NCI-H345 (cell line): ENCODE measurements at places on chromosomes 2 and 18.

DNA sequence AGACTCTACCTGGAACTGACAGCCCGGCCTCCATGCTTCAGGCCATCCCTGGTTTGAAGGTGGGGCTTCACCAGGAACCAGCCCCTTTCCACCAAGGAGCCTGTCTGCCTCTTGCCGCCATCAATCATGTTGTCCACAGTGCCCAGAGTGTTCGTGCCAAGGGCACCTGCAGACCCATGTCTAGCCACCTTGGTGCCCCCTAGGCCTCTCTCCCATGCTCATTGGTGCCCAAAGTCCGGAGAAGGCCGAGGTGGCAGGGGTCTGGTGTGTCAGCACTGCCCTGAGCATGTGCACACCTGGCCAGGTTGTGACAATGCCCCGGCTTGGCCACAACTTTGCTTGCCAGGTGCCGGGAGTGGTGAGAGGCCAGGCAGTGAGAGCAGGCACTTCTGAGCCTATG is 114.8 kb downstream of the COPS8 start:
- DNase-seq: no peak

- peak; percentile 22 for DNase-seq
Observed at GRCh38 chr2:146661473-146662096, 1183.2 kb upstream of the ACVR2A start.

DNA sequence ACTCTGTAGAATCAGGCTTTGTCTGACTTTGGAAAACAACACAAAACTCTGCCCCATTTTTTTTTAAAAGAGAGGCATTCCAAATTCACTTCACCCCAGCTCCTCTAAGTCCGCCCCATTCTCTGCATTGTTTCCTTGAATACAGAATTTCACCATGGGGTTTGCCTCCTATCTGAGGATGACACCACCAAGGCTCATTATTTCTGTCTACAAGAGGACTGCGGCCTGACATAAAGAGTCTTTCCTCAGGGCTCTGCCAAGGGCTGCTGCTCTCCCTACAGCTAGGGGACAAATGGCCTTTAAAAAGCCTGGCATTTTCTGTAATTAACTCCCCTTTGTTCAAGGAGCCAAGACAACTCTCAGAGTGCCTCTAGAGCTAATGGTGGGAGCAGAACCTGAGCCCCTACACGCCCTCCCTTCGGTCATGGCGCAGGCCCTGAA is 4.6 kb downstream of the CHST10 start:
- no peak for DNase-seq

DNA sequence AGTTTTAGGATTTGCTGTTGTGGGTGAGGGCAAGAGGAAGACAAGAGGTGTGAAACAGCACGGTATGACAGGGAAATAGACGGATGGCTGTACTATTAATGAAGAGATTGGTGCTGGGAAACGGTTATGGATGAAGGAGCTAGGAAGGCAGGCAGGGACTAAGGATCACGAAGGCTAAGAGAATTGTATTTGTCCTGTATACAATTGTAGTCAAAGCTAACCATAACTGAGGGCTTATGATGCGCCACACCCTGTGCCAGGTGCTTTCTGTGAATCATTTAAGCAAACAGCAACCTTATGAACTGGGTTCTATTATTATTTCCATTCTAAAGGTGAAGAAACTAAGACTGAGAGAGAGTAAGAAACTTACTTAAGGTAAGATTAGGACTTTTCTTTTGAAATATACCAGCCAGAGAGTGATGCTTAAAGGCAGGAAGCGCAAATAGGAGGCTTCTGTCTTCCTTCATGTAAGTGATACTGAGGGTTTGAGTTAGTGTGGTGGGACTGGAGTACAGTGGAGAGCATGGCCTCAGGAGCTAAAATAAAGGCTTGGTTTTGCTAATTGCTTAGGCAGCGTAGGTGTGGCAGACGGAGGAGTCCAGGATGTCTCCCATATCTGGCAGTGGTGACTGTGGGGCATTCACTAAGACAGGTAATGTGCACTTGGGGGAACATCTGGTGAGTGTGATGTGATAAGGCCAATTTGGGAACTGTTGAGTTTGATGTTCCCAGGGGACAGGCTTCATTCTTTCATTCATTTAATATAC is 85.8 kb downstream of the PLEKHM3 start:
- peak; percentile 13 for DNase-seq

DNA sequence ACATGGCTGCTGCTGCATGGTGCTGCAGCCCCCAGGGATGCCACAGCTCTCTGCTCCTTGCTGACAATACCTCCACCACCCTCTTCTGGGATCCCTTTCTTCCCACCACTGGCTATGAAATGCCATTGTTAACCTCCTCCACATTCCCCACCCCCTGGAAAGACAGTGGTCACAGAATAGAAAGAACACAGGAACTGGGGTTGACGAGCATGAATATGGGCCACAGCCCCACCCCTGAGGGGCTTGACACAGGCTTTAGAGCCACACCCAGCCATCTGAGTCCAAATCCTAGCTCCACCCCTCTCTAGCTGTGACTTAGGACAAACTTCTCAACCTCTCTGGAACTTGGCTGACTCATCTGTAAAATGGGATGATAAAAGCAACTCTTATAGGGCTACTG is 47.3 kb downstream of the TMEM163 start:
- no peak for DNase-seq

GRCh38 chr2:10883801-10884478 is 27.8 kb upstream of the KCNF1 start:
- peak; percentile 23 for DNase-seq

GRCh38 chr2:94881070-94881469 is 9.8 kb downstream of the TEKT4 start:
- no peak for DNase-seq

DNA sequence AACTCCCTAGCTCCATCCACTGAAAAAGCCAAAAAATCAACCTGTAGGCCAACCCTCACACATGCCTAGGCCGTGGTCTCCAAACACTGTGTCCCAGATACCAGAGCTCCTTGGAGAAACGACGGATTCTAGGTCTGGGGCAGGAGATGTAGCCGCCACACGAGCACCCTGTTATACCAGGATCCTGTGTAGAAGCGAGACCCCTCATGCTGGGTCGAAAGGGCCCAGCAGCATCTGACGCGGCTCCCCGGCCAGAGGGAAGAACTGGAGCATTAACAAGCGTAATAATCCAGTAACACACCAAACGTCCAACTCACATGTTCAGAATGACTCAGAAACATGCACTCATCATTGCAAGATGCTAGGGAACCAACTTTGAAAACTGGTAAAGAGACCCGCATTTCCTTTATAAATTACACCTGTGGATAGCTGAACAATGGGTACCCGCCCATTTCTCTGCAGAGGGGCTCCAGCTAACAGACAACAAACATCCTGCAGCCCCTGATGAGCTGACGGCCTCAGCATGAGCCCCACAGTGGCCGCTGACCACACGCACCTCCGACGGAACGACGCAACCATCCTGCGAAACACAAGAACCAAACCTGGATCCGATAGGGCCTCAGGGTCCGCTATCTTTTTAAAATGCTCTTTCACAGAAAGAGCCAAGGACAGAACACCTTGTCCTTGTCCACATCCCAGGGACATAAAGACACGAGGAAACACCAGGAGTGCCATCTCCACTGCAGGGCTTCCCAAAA is 14.2 kb downstream of the SLC66A2 start:
- no peak for DNase-seq

DNA sequence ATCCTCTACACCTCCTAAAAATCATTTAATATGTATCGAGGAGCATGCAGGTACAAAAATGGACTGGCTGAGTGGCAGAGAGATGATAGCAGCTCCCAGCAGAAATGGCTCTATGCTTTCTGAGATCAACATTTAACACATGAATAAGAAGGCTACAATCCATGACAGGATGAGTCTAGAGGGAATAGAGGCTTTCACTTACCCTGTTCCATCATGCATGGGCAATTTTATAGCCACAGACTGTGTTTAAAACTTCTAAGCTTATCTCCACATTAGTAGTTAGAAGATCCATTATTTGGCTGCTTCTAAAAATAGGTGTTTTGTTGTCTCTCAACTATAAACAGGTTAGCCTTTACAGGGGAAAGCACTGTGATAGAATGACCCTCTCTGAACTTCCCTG is 149.1 kb upstream of the ARHGAP28 start:
- DNase-seq: no peak

DNA sequence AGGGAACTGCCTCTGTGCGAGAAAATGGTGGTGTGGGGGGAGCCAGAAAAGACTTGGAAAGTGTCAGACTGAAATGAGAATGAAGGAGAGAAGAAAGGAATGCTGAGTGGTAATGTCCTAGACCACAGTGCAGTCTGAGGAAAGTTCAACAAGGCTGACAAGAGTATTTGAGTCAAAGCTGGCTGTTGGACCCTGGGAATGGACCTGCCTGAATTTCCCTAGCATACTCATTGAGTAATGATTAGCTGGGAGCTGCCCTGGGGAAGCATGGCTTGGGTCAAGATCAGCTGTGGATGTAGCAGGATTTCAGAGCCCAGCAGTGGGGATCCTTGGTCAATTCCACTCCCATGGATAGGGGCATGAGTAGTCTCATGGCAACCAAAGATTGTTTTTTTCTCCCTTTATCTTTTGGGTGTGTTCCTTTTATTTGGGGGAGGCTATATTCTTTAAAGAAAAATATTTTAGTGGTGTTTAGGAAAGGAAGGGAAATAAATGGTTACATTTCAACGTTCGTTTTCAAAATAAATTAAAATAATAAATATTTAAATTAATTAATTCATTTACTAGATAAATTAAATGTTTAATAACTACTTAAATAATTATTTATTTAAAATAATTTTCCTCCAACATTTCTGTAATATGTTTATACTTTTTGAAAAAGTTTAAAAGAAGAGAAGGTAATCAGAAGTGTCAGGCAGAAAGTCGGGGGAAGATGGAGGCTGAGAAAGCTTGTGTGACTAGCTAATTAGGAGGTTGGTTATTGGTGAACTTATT is 15.9 kb upstream of the LHCGR start:
- DNase-seq: no peak

DNA sequence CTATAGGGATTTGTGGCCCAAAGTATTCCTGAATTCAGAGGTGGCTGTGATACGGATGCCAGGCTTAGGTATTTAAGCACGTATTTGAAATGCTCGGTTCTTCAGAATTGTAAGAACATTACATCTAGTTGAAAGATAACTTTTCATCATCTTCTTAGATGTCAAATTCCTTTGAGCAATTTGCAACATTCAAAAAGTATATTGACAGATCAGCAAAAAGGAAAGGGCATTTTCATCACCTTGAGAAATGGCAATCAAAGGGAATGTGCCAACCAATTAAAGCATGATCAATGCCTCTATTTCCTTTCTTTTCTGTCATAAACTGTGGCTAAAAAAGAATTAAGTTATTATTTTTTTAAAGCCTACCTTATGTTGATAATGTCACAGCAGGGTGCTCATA is 66.3 kb upstream of the LRRTM4 start:
- DNase-seq: no peak

- peak; percentile 90 for DNase-seq
Observed at GRCh38 chr2:168434146-168434545, 21.9 kb upstream of the CERS6 start.

DNA sequence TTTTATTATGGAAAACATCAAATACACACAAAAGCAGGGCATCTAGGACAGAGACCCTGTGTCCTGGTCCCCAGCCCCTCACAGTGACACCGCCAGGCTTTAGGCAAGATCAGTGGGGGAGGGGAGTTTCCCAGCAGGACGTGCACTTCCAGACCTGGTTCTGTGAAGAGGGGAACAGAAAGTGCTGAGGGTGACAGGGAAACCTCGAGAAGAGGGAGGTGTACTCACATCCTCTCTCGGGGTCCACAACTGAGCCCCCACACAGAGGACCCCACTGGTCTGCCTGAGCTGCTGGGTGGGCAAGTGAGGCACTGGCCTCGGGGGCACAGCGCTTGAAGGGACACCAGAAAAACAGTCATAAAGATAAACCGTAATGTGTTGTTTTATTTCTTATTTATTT is 4.4 kb upstream of the GPR35 start:
- no peak for DNase-seq
